ENCODE measurements at places on chromosomes 12 and 14.

GRCh38 chr12:23640754-23641153 is 308.7 kb downstream of the SOX5 start:
- no peak for DNase-seq

- DNase-seq, result no peak
Observed at GRCh38 chr12:46370380-46370734, 2.2 kb downstream of the SLC38A2 start.

- no peak for DNase-seq
Observed at GRCh38 chr14:81738946-81739659, 205.4 kb upstream of the SEL1L start.

GRCh38 chr14:51862860-51863259 is 2.4 kb downstream of the GNG2 start:
- DNase-seq, result no peak

DNA sequence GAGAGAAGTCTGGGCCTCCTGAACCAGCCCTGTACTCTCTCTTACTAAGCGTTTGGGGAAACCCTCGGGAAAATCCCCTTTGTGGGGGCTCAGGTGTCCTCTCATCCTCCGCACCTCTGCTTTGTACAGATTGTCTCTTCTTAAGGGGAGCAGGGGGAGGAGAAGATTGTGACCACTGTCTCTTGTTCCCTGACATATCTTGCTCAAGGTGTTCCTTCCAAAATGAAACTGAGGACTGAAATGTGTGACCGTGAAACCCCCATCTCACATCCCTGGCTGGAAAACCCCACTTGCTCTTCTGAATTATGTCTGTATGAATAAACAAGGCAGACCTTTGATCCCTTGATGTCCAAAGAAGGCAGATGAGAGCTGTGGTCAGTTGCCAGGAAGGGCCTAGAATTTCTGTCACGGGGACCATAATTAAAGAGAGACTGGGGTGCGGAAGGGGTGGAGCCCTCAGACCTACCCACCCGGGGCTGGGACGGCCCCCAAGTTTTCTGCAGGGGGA is 369.8 kb downstream of the AACS start:
- no peak for DNase-seq

DNA sequence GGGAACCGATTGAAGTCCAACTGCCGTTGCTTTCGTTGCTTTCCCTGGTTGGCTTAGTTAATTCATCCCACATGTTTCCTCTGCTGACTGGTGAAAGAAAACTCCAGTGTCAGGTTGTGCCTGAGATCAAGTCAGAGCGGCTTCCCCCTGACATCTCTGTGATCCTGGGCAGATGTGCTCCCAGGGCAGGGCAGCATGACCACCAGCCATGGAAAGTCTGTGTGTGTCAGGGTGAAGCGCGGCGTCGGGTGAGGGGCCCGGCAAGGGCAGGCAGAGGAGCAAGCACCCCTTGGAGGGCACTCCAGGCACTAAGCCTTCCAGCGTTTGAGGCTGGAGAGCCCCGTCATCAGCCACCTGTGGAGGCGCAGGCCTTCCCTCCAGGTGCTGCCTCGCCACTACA is 54.5 kb upstream of the IGF1 start:
- DNase-seq, result no peak
